ENCODE measurements at places on chromosomes 3 and 15.

GRCh38 chr15:70340494-70340870 lies 242.8 kb upstream of the TLE3 start:
- no peak for DNase-seq

DNA sequence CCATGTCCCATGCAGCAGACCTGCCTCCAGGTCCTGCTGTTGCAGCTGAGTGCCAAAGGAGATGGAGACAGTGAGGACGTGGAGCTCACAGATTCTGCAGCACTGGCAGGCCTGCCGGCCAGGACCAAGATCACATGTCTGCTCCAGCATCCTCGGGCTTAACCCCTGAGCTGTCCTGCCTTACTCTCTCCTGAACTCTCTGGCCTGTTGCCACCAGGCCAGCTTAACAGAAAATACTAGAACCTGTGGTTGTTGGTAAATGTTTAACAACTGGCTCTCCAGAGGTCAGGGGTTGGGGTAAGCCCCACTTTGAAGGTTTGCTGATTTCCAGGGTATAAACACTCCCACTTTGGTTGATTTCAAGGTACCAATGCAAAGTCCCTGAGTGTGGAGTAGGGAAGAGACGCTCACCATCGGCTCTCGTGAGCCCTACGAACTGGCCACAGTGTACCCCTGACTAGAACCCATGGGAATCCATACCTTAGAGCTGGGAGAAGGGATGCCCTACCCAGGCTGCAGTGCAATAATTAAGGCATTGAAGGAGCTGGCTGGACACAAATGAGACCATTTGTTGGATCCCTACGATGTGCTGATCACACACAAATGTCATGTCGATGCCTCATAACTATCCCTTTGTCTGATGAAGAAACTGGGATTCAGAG lies 147.9 kb downstream of the OR4M2 start:
- DNase-seq: no peak

GRCh38 chr3:19811689-19812088 lies 122.3 kb downstream of the EFHB start:
- no peak for DNase-seq

DNA sequence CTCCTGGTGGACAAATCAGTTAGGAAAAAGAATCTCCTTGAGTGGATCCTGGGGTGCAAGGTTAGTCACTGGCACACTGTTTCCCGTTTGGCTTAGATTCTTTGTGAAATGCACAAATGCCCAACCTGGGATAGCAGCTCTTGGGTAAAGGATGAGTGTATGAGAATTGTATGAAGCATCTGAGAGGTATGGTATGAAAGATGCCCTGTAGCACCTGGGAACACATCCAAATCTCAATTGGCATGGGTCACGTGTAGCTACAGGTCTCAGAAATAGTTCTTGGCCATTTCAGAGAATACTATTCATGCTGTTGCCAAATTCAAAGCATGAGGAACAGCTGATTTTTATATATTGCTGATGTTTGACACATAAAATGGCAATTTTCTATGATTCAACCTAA lies 84.3 kb downstream of the KCNH8 start:
- DNase-seq: no peak

- no peak for DNase-seq
These were observed 5.0 kb downstream of the FES start for GRCh38 chr15:90889313-90889730.
